ENCODE measurements at places on chromosomes 7 and 10.

GRCh38 chr7:77980087-77980713 lies 181.6 kb downstream of the PHTF2 start:
- no peak for DNase-seq

- DNase-seq: no peak
These were observed 16.9 kb downstream of the KCNMA1 start for GRCh38 chr10:77620731-77621130.

DNA sequence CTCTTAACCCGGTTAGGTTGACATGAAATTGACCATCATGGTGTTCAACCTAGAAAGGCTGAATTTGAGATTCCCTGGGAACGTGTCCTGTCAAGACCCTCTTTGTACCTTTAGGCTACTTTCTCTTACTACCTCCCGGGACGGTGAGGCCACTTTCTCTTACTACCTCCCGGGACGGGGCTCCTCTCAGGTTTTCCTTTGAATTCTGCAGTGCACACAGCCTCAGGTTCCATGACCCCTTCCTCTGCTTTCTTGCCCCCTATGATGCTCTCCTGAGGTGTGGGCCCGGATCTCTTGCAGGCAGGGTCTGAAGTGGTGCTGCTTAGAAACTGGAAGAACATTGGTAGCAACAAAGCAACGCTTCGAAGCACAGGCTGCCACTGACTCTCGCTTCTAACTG lies 155.3 kb downstream of the CAMK1D start:
- no peak for DNase-seq

GRCh38 chr7:135316648-135317313 lies 83.1 kb downstream of the STRA8 start:
- DNase-seq: no peak

DNA sequence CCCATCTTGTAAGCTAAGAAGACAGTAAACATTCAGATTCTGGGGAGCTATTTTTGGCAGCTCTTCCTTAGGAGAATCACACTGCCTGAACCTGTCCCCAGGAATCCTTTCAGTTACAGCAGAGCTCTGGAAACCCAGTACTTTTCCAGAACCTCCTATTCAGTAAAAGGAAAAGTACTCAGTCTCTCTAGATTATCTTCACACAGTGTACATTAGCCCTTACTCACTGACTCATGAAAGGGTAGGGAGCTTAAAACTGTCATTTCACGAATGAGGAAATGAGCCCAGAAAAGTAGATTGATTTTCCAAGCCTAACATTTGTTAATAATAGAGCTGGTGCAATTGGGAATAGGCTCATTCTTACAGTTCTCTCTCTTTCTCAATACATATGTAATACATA lies 3.9 kb upstream of the CNNM1 start:
- no peak for DNase-seq

DNA sequence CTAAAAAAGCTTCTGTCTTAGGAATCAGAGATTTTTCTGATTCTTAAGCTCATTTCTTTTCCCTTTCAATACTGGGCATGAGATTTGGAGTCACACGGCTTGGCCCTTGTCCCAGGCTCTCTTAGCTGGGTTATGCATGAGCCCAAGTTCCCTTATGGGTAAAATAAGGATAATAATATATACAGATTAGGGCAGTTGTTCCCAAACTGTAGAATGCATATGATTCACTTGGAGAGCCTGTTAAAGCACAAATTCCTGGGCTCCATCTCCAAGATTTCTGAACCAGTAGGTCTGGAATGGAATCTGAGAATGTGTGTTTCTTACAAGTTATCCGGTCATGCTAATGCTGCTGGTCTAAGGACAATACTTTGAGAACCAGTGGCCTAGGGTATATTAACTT lies 154.0 kb downstream of the REEP3 start:
- no peak for DNase-seq

DNA sequence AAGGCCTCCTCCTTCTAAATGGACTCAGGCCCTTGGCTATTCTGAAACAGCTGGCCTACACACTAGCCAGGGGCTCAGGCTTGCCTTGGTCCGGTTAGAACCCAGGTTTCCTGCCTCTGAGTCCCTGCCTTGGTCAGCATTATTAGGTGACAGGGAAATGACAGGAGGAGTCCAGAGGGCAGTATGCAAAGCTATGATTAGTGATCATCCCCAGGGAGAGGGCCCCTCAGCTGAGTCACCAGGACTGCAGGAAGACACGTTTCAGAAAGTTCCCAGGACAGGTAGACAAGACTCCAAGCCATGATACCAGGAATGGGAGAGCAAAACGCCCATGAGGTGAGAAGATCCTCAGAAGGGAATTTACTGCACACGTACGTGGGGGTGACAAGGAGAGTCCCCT lies 301.1 kb upstream of the COBL start:
- no peak for DNase-seq

DNA sequence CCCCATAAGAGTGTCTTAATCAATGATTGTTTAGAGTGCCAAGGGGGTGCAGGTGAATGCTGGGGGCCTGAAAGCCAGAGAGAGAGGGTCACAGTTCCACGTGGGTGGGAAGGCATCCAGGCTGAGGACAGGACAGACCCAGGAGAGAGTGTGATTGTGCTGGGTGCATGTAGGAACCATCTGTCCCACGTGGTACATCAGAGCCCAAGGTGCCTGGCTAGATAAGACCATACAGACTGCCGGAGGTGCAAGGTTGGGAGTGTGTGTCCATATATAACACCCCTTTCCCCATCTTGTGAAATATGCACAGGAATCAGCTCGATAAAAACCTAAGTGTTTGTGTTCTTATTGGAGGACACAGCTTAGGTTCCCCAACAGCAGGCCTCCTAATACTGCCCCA lies 85.5 kb downstream of the WIPF3 start:
- DNase-seq: no peak

DNA sequence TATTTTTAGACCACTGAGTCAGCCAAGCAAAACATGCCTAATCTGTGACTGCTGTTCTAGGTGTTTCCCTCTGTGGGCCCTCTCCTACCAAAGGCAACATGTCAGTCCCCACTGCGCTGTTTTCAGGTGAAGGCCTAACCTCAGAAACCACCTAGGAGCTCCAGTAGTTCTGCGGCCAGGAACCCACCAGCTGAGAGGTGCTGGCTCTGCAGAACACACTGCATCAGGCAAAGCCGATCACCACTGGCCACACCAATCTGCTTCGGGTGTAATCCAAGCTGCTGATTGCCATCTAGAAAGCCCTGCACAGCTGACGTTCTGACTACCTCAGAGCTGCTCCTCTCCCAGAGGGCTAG lies 14.9 kb downstream of the CAMK2G start:
- DNase-seq: no peak

DNA sequence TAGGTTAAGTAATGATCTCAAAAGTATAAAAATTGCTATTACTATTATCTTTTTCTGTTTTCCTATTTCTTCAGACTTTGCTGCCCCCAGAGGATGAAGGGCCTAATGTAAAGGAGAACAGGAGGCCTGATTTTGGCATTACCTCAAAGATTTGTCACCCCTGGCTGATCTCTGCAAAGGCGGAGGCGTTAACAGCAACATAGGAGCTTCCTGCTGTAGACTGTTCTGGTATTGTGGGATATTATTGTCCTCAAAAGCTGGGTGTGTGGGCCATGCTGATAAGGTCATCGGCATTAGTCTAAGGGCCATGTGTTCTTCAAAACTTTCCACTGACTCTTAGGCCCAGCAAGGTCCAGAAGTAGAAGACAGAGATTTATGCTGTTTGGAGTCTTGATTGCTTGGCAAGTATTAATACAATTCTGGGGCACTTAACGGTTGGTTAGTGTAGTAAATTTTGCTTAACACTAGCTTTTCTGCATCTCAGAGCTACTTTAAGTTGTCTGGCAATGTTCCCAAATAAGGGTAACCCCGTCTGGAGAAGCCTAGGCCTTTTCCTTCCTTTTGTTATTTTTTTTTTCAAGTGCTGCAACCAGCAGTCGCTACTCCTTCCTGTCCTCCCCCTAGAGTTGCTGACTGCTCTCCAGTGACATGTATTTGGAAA lies 14.0 kb upstream of the ENTPD1 start:
- DNase-seq: no peak

GRCh38 chr7:72183835-72184234 lies 228.3 kb downstream of the CALN1 start:
- no peak for DNase-seq

DNA sequence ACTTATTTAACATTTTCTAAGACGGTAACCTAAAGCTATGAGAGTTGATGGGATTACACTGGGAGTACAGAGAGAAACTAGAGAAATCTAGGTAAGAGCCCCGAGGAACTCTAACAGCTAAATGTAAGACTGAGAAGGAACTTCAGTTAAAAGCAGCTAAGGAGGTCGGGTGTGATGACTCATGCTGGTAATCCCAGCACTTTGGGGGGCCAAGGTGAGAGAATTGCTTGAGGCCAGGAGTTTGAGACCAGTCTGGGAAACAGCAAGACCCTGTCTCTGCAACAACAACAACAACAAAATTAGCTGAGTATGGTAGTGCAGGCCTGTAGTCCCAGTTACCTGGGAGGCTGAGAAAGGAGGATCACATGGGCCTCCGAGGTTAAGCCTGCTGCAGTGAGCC lies 24.0 kb downstream of the FRA10AC1 start:
- no peak for DNase-seq

DNA sequence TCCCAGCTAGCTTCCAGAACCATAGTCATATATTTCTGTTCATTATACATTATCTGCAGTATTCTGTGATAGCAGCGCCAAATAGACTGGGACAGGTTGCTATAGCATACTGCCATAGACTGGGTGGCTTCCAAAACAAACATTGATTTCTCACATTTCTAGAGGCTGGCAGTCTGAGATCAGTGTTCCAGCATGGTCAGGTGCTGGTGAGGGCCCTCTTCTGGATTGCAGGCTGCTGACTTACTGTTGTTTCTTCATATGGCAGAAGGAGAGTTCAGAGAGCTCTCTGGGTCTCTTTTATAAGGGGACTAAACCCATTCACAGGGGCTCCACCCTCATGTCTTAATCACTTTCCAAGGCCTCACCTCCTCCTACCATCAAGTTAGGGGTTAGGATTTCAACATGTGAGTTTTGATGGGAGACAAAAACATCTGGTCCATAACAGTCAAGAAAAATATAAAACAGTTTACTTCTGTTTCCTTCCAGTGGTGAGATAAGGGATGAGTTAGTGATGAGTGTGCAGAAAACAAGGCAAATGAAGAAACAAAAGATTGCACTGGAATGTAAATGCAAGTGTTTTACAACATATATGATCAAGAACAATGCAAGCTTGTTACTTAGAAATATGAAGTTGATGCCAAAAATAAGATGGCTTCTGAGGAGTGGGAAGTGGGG lies 399.0 kb upstream of the C7orf33 start:
- DNase-seq: no peak

DNA sequence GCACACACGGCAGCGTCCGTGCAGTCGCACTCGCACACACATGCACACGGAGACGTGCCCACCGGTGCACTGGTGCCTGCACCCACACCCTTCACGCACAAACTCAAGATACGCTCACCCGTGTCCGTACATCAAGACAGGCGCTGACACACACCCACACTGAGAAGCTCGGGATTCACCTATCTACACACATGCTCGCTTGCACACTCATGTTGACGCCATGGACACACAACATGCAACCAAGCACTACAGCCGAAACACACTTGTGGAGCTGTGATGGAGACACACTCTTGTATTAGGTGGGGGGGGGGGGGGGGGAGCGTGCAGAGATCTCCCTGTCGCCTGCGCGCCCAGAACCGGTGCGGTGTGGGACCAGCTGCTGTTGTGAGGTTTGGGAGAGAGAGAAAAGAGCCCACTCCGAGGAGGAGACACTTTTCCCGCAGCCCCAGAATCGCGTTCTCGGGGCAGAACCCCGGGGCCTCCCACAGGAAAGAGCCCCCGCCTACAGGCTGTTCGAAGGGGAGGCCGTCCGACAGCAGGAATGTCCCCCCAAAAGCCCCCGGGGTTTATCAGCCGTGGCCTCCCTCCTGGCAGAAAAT lies 605 bp upstream of the NFKB2 start:
- DNase-seq: no peak

- peak; percentile 72 for DNase-seq
These were observed 22.7 kb upstream of the TOMM7 start for GRCh38 chr7:22845221-22845834.

DNA sequence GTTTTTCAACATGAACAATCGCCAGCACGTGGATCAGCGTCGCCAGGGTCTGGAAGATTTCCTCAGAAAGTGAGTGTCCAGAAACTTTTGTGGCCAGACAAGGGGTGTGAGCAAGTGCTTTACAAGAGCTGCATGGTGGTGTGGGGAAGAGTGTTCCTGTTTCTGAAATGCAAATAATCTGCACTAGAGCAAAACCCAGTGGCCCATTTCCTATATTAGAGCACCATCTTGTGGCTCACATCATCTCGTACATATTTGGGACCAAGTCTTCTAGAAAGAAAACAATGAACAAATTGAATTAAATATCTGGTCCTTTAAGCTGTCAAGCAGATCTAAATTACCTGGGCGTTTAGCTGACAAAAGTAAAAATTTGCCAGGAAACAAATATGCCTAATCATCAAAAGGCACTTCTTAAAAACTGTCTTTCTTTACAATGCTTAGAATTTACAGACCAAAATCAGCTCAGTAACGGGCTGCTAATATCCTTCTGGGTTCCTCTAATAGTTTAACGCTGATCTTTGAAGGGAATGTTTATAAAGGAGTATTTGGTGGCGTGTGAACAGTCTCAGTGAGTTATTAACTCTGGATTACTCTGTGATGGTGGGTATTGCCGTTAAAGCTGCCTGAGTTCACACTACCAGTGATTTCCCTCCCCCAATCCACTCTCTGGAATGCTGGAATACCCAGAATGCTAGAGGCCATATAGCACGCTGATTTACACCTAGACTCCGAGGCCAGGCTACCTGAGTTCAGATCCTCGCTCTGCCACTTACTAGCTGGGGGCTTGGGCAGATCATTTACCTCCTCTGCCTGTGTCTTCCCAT lies 73.6 kb downstream of the SNX10 start:
- no peak for DNase-seq

GRCh38 chr7:143015084-143015483 lies 11.8 kb downstream of the OR9A2 start:
- DNase-seq: no peak

DNA sequence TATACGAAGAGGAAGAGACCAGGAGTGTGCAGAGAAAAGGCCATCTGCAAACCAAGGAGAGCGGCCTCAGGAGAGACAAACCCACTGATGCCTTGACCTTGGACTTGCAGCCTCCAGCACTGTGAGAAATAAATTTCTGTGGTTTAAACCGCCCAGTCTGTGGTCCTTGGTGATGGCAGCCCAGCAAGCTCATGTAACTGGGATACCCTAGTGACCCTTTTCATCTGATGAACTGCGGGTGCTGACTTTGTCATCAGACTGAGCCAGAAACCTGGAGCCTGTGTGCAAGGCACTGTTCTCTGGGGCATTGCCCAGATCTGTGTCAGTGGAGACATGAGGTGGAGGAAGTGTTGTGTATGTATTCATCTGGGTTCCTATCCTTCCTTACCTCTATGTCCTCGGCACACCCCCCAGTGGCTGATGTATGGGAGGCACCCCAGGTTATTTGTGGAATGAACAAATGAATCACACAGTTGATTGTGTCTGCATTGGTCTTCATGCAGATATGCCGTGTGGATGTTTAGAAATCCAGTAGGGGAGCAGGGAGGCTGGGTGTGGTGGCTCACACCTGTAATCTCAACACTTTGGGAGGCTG lies 64.5 kb upstream of the BTBD16 start:
- DNase-seq: no peak

GRCh38 chr10:129586898-129587443 lies 119.9 kb downstream of the MGMT start:
- no peak for DNase-seq

GRCh38 chr7:145360511-145361100 lies 524.8 kb upstream of the TPK1 start:
- DNase-seq: no peak
